Stimulated activated CD4-positive, alpha-beta T cell treated with anti-CD3 and anti-CD28 coated beads, Interleukin-15, amount 100 ng/mL, for 1 hour (primary cell): ENCODE measurements at places on chromosomes 16 and 17.
A peak's percentile ranks its signal among the peaks of the same experiment; 100 is the strongest.

DNA sequence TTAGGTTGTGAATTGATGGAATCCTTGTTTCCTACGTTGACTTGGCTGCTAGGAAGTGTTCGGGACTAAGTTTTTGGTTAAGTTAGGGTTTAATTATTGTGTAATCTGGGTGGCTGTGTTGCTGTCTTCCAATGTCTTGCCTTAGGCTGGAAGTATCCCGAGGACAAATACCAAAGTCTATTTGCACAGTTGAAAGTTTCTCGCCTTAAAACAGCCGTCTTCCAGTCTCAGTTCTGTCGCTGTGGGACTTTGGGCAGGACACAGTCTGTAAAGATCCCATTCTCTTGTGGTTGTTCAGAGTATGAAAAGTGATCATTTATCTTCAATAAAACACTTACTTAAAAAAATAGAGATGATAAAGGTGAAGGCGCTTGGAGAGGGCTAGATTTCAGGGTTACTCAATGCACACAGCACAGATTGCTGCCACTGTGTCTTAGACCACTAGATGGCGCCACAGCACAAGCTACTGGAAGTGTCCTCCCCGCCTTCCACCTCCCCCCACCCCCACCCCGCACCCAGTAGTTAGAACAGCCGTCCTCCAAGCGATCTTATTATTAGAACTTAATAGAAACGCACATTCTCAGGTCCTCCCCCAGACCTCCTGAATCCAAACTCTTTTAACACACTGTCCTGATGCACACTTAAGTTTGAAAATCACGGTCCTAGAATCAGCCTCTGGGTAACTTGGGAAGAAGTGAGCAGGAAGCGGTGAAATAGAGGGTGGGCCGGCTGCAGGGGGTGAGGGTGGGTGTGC lies 45.8 kb downstream of the AKAP1 start:
- peak; percentile 59 for DNase-seq

DNA sequence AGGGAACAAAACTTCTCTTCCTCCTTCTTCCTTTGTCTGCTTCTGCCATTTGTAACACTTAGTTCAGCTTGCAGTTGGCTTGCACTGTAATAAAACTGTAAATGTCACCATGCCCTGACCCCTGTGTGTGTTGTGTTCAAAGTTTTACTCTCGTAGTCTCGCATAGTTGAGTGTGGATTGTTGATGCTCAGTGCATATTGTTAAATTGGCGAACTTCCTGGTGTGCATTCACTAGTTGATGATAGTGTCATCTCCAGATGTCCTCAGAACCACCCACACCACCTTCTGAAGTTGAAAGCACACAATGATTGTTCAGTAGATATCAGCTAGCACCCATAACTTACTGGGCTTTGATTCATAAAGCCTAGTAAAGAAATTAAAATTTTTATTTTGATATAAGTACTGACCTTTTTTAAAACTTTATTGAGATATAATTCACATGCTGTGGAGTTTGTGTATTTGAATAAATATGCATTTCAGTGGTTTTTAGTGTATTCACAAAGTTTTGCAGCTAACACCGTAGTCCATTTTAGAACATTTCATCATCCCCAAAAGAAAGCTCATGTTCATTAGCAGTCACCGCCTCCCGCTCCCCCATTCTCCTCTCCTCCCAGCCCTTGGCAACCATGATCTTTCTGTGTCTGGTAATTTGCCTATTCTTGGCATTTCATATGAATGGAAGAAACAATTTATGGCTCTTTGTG lies 25.0 kb downstream of the USP10 start:
- DNase-seq, result no peak

DNA sequence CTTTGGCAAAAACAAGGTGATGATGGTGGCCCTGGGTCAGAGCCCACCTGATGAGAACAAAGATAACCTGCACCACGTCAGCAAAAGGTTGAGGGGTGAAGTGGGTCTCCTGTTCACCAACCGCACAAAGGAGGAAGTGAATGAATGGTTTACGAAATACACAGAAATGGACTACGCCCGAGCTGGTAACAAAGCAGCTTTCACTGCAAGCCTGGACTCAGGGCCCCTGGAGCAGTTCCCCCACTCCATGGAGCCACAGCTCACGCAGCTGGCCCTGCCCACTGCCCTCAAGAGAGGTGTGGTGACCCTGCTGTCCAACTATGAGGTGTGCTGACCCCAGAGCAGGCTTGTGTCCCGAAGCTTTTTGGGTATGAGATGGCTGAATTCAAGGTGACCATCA lies 29.7 kb upstream of the DLX4 start:
- no peak for DNase-seq

GRCh38 chr16:80253741-80254140 lies 287.1 kb upstream of the DYNLRB2 start:
- DNase-seq, result no peak

GRCh38 chr17:31754239-31754945 lies 104.7 kb downstream of the COPRS start:
- DNase-seq, result no peak

GRCh38 chr16:81601008-81601428 lies 156.4 kb downstream of the CMIP start:
- no peak for DNase-seq

DNA sequence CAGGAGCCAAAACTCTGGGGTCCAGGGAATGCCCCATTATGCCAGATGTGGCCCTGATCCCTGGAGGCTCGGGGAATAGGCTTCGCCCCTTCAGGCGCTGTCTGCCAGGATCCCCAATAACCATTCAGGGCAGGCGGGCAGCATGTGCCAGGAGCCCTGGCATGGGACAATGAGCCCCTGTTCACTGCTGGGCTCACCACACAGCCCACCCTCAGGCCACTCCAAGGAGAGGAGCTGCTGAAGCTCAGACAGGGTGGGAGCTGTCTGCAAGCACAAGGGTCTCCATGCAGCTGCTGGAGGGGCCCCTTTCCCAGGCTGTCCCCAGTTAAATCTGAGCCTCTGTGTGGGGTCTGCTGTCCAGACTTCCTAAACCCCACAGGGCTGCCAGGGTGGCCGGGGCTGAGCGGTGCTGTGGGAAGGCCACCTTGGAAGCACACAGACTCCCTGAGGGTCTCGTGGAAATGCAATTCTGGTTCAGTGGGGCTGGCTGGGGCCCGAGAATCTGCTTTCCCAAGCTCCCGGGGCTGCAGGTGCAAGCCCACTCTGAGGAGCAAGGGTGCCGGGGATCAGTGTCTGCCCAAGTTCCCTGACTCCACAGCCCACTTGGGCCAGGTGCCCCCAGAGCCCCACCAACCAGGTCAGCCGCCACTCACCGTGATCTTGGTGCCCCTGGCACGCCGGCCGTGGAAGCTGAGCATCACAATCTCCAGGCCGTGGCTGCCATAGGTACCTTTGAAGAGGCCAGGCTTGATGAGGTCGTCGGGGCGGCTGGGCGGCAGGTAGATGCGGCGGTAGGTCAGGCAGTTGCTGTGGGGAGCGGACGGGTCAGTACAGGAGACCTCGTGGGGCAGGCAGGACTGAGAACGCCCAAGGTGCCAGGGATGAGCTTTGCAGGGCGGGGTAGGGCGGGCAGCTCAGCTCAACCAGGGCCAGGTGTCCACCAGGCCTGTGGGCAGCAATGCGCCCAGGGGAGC lies 17.7 kb upstream of the C16orf95 start:
- no peak for DNase-seq
